ENCODE measurements at places on chromosomes 1 and 21.

GRCh38 chr1:1189111-1189510 is 15.4 kb downstream of the TTLL10 start:
- DNase-seq: no peak

DNA sequence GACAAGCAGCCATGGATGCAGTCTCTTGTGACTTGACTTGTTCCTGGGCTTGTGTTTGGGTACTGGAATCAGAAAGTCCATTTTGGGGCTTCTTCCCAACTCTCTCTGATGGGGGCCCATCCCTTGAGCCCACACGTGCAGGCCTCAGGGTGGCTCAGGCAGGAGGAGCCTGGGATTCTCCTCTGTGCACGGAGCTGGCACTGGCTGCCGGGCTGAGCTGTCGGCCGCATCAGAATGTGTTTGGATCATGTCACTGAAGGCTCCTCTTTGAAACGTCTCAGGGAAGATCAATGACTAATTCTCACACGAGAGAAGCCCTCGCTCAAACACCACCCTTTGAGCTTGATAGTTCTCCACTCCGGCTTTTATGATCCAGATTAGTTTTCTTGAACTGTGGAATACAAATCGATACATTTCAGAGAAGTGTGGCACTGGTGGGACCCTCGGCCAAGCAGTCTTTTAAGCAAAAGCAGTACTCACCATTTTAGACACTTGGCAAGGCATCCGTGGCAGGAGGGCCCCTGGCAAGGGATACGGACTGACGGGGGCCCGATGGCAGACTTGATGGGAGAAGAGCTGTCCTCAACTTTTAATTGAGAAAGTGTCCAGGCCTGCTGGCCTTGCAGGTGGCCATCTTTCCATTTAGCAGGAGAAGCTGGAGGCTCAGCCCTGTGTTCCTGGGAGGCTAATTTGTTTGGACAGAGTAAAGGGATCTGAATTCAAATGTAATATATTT is 220.7 kb upstream of the C1orf174 start:
- no peak for DNase-seq

- no peak for DNase-seq
These were observed 244.7 kb downstream of the SIPA1L2 start for GRCh38 chr1:232385221-232385620.

DNA sequence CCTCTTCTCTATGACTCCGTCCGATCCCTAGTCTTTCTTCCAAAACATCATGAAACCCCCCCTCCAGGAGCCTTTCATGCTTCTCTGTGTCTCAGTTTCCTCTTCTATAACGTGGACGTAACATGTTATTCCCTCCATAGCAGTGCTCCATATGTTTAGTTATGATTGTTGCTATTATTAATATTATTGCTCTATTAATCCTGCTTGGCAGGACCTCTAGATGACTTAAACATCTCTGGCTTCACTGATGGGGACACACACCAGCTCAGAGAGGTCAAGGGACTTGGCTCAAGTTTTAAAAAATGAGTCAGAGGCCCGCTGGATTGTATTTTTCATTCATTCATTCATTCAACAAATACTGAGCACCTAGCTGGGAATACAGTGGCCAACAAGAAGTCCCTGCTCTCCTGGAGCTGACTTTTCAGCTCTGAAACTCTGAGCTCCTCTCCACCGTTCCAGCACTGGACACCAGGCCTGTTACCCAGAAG is 404 bp upstream of the CPLANE2 start:
- DNase-seq: no peak

GRCh38 chr1:21693732-21694131 is 24.6 kb upstream of the RAP1GAP start:
- no peak for DNase-seq

DNA sequence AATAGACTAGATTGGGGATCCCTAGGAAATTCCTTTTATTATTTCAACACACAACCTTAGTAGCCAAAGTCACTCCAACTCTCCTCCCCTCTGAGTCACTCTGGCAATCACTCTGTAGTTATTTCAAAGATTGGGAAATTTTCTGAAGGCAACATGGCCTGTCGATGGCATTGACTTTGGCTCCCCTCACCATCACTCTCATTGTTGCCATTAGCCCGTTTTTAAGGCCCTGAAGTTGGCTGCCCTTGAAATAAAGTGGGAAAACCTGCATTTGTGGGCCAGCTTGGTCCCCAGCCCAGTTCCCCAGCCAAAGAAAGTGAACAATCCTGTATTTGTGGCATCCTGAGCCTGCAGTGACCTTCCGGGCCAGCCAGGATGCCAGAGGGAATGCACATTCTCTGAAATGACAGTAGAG is 52.5 kb downstream of the CDC7 start:
- DNase-seq: no peak

GRCh38 chr1:56709995-56710394 is 64.9 kb downstream of the PRKAA2 start:
- DNase-seq: no peak

DNA sequence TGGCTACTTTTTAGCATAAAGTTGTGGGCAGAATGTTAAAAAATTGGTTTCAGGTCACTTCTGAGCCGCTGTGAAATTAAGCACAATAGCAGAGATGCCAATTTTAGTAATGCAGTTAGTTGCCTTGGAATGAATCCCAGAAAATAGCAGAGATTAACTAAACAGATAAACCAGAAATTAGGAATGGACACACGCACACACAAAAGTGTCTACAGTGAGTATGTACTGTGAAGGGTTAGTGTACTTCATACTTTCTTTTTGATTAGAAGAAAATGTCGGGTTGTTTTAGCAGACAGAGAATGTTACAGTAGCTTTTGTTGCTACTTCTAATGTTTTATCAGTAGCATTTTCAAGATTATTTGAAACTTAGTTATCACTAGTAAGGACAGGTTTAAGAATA is 106.7 kb downstream of the LEPR start:
- DNase-seq: no peak

DNA sequence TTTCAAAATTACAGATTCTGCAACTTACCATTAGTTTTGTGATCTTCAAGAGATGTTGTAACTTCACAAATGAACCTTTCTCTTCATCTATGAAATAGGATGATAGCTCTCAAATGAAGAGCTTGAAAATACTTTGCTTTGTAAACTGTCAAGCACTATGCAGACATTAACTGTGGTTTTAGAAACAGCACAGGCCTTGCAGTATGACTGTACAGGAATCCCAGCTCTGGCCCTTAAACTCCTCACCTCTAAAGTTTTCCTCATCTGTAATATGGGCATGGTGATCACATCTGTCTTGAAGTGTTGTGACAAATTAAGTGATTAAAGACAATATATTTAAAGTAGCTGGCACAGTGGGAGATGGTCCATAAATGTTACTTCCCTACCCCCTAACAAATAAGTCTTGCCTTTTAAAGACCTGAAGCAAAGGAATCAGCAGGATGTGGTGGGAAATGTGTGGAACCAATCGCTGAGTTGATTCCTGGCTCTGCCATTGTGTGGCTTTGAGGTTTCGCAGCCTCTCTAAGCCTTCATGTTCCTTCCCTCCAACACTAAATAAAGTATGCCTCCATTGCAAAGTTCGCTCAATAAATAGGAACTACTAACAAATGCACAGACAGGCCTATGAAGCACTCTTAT is 5.5 kb upstream of the PTP4A2 start:
- no peak for DNase-seq

DNA sequence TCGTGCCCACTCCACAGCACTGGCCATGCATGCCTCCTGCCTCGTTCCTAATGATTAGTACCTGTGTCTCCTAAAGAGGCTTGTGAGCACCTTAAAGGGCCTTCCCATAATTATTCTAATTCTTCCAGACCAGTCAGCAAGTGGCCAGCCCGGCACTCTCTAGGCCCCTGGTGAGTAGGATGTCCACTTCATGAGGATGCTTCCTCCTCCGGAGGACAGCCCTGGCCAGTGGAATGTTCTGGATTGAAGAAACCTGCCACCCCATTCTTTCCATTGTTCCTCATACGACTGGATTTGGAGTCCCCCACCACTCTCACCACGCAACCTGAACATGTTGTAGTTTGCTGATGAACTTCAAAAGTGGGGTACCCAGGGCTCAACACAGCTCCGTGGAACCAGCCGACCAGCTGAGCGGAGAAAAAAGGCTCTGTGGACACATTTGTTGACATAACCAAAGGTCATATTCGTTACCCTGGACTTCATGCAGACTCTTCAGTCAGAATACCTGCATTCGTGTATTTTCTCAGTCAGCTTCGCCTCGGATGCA is 46.7 kb upstream of the LBR start:
- no peak for DNase-seq

DNA sequence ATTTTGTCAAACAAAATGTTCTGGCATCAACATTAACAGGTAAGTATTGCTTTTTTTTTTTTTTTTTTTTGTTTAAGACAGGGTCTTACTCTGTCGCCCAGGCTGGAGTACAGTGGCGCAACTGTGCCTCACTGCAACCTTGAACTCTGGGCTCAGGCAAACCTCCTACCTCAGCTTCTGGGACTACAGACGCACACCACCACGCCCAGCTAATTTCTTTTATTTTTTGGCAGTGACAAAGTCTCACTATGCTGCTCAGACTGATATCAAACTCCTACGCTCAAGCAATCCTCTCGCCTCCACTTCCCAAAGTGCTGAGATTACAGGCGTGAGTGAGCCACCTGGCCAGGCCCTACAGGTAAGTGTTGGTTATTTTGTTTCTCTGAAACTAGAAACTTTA is 2.4 kb downstream of the TUT4 start:
- peak; percentile 4 for DNase-seq

DNA sequence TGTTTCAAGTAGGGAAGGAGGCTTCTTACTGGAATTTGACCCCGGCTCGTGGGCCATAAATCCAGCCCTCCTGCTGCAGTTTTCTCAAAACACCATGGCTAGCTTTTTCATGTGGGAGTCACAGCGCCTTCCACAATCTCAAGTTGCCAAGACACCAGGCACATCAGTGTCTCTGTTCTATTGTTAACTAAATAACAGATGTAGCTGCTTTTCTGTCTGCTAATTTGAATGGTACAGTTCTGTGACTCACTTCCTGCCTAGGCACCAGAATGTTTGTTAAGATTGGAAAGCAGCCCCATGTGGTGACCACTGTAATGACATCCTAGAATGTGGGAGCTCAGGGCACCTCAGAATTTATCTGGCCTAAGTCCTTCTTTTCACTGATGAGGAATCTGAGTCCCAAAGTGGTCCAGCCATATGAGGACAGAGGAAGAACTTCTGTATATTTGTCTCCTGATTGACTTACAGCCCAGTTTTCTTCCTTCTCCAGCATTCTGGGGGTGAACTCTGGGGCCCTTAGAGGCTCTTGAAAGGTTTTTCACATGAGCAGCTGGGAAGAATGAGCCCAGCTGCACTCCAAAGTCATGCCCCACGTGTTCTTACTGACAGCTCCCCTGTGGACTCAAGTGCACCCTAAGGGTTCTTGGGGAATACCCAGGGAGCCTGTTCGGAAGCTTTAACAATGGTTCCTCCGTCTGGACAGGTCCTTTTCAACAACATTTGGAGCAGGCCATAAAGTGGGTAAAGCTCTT is 27.5 kb downstream of the TRIM45 start:
- DNase-seq: peak; percentile 8

- DNase-seq: peak; percentile 73
These were observed 19.5 kb upstream of the NCMAP start for GRCh38 chr1:24536391-24536840.

DNA sequence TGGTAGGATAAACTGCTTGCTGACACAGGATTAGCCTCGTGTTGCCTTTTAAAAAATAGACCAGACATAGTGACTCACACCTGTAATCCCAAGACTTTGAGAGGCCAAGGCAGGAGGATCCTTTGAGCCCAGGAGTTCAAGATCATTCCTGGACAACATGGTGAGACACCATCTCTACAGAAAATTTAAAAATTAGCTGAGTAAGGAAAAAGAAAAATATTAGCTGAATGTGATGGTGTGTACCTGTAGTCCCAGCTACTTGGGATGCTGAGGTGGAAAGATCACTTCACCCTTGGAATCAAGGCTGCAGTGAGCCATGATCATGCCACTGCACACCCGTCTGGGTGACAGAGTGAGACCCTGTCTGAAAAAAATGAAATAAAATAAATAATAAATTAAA is 82.0 kb downstream of the ETS2 start:
- no peak for DNase-seq

- DNase-seq: no peak
These were observed 11.8 kb downstream of the PSMD4 start for GRCh38 chr1:151266315-151266714.

- DNase-seq: no peak
These were observed 75.1 kb downstream of the CACNA1E start for GRCh38 chr1:181558416-181558815.
